ENCODE measurements at places on chromosomes 2 and 18.

GRCh38 chr2:170733798-170734600 lies 18.9 kb downstream of the SP5 start:
- peak; percentile 13 for DNase-seq

DNA sequence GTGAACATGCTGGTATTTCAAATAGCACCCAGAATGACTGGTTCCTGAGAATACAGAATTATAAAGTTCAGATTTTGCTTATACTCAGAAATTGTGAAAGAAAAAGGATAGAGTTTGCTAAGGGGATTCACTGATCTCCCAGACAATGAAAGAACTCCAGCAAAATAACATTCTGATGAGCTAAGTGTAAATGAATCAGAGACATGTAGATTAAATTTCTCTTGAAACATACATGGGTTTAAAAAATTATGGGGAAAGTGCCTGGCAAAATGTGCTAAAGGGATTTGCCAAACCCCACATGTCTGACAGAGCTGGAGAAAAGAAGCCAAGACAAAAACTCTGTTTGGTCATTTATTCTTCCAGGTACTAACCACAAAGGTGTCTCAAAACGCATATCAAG lies 116.3 kb downstream of the FTCDNL1 start:
- DNase-seq = no peak

DNA sequence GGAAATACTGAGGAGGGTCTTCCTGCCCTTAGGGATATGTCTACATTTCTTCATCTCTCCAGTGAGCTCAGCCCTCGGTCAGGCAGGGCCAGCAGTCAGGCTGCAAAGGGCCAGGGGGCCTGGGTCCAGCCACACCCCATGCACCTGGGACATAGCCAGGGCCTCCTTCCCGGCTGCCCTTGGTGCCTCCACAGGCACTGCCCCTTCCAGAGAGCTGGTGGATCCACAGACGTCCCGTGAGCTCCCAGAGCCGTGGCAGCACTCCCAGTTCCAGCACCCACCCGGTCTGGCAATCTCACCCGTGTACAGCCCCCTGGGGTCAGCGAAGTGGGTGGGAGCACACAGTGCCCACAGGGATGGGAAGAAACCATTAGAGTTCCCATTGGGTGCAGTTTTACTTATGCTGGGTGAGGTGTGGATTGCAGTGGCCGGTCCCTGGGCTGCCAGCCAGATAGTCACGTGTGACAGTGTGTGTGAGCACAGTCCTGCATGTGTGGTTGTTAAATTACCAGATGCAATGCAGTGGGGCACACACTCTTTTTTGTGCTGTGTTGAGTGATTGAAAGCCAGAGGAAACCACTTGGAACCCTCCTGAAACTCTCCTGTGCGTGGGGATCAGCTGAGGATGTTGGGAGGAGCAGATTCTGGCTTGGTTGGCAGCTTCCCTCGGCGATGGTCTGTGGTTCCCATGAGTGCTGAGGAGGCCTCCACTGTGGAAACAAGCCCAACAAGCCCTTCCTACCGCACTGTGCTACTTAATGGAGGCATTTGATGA lies 131.0 kb downstream of the SNTG2 start:
- peak; percentile 29 for DNase-seq

DNA sequence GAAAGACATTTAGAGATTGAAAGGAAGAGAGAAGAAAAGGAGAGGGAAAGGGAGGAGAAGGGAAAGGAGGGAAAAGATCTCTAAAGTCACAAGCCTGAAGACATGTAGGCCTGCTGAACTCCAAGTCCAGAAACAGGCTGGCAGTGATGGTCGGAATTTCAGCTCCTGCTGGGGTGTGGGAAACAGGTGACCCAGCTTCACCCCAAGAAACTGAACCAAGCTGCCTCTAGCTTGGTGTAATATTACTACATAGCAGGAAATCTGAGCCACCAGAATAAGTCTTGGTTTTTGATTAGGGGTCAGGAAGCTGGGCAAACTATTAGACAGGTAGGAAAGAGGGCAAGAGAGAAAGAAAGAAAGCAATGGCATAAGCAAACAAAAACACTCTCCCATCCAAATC lies 185.8 kb downstream of the PDE11A start:
- DNase-seq = no peak

DNA sequence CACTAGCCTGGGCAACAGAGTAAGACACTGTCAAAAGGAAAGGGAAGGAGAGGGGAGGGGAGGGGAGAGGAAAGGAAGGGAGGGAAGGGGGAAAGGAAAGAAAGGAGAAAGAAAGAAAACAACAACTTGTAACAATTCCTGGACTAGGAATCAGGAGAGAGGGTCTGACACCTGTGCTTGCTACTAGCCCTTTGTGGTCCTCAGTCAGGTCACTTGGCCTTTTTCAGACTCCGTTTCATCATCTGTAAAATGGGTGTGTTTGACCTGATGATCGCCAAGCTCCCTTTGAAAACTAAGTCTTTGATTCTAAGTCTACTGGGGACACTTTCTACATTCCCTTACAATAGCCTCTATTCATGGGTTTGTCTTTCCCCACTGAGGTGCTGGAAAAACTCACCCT lies 11.4 kb upstream of the ATP8B1 start:
- no peak for DNase-seq
